ENCODE measurements at places on chromosomes 5 and 9.

- no peak for DNase-seq
These were observed 174.6 kb upstream of the SPEF2 start for GRCh38 chr5:35442885-35443639.

DNA sequence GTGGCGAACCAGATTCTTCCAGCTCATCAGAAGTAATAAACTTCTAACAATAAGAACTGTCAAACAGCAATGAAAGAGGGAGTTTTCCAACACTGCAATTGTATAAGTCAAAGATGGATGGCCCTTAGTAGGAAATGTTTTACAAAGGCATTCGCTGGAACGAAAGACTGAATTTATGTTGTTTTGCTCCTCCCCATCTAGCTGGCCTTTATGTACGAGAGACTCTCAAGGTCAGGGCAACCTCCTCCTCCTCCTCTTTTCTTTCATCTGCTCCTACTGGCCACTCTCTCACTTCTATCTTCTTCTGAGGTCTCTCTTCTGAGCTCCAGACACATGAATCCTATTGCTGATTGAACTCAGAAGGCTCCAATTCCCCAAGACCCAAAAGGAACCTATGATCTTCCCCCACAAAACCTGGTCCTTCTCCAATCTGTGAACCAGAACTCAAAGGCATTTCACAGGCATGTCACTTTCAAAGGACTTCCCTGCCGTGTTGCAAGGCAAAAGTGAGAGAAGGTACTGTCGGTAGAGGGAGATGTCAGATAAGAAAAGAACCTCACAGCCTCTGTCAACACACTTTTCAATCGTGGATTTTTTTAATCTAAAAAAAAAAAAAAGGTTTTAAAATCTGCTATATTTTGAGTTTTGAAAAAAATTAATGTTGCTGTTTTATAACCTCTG lies 28.5 kb upstream of the PUM3 start:
- DNase-seq, result peak; percentile 49

- no peak for DNase-seq
These were observed 74.5 kb upstream of the CTSL start for GRCh38 chr9:87651431-87651830.

DNA sequence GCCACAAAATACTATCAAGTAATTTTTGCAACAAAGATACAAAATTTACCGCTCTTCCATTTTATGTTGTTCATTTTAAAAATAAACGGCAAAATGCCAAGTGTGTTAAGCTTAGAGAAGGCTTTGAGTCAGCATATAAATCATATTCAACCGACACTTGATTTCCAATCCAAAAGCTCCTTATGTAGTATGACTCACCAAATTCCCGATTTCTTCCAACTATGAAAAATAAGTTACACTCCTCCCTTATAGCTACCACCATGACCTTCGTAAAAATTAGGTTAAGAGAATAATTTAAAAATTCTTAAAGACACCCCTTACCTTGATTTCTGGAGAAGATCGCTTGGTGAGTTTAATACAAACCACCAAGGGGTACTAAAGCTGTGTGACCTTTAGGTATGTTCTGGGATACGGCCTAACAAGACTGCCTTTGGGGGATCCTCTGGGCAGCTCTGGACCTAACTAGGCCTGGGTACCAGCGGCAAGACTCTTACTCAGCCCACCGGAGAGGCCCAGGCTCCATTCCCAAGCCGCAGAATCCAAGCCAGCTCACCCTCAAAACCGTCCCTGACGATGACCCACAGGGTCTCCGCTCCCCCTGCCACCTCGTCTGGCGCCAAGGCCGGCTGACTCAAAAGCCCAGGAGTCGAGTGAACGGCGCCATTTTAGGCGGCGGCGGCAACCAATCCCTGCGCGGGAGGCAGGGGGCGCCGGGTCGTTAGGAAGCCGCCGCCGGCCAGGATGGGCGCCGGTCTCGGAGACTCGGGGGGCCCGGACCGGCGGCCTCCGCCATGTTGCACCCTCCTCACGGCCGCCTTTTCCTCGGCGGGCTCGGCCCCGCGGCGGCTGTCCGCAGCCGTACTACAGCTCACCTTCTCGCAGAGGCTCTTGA lies 739 bp downstream of the PPP2CA start:
- DNase-seq, result peak; percentile 62

DNA sequence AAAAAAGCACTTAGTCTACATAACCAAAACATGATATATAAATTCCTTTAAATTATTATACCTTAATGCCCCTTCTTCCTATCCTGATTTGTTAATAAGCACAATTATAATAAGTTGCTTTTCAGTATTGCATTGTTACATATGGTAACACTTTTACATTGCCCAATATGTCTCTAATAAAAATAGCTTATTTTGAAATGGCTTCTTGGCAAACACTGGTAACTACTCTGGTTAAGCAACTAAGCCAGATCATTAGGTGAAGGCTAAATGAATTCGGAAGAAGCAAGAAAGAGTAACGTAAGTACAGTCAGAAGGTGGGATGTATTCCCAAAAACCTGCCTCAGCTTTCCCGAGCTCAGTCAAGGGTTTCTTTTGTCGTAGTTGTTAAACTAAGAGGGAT lies 85.3 kb downstream of the TTC39B start:
- DNase-seq, result no peak

DNA sequence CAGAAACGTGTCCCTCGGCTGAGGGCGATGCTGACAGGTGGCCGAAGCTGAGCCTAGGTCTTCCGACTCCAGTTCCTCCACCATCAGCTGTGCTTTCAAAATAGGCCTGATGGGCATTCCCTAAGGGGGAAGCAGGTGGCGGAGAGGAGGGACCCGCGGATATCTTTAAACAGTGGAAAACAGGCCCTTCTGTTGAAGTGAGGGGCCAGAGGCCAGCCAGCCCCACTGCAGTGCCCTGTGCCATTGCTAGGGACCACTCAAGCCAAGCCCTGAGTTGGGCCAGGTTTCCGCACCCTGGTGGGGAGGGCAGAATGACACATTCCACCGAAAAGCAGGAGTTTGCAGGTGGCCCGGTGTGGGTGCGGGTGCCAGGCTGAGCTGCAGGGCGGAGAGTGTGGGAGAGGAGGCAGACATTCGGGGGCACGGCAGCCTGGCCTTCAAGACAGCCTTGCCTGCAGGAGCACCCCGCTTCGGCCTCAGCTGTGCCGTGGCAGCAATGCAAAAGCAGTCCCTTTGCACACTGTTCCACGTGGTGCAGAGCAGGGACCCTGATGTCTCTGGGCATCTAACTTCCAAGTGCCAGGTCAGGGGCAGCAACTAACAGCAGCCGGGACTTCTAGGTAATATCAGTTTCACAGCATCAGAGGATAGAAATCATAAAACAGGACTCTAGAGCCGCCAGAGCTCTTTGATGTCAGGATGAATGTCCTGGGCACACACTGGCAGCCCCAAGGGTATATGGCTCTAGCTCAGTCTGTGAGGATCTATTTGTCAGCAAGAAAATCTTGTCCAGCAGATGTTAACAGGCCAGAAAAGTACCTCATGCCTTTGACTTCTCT lies 17.2 kb downstream of the HNRNPH1 start:
- DNase-seq, result no peak

GRCh38 chr9:101995231-101995630 lies 256.8 kb upstream of the GRIN3A start:
- DNase-seq, result no peak

DNA sequence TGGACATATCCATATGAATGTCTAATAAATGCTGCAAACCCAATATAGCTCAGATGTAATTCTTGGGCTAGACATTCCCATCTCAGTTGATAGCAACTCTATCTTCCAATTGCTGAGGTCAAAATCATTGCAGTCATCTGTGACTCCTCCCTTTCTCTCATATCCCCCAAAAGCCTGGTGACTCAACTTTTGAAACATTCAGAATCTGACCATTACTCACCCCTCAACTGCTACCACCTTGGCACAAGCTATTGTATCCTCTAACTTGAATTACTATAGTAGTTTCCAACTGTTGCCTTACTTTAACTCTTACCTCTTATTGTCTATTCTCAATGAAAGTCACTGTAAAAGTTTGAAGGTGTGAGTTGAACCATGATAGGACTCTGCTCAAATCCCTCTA lies 600.1 kb upstream of the RGMB start:
- DNase-seq, result no peak

- DNase-seq, result peak; percentile 33
These were observed 789 bp downstream of the SEMA6A start for GRCh38 chr5:116573702-116574366.

GRCh38 chr9:73348471-73348870 lies 196.8 kb downstream of the ANXA1 start:
- DNase-seq, result no peak

DNA sequence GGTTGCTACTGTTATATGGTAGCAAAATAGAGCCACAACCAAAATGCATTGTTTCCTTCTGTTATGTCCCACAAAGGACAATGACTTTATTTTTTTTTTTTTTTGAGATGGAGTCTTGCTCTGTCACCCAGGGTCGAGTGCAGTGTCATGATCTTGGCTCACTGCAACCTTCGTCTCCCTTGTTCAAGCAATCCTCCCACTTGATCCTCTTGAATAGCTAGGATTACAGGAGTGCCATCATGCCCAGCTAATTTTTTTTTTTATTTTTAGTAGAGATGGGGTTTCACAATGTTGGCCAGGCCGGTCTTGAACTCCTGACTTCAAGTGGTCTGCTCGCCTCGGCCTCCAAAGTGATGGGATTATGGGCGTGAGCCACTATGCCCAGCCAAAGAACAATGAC lies 527.7 kb upstream of the SGCD start:
- DNase-seq, result no peak

DNA sequence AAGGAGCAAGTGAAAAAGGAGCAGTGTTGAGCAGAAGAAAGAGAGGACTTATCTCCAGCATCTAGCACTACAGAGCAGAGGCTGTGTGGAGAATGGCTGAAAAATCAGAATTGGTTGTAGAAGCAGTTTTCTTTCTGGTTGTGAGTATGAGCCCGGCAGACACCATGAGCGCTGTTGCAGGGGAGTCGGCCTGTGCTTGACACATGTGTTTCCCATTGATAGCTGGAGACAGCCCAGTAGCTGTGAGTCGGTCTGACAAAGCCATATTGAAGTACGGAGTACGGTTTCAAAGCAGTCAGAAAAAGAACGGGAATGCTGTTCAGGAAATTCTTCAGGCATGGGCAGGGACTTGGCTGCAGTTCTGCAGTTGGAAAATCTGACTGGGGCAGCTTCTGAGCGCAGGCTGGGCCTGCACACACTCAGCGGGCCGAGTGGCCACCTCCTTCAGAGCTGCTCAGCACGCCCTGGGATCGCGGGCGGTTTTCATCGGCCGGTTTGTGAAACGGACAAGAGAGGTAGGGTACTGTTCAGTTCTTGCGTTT lies at the start of gene SGCD:
TSS of gene SGCD (plus strand) at position 447 of the 542 bp plus-strand sequence.
- DNase-seq, result no peak

GRCh38 chr9:90331826-90332575 lies 310.6 kb downstream of the DIRAS2 start:
- DNase-seq, result no peak

DNA sequence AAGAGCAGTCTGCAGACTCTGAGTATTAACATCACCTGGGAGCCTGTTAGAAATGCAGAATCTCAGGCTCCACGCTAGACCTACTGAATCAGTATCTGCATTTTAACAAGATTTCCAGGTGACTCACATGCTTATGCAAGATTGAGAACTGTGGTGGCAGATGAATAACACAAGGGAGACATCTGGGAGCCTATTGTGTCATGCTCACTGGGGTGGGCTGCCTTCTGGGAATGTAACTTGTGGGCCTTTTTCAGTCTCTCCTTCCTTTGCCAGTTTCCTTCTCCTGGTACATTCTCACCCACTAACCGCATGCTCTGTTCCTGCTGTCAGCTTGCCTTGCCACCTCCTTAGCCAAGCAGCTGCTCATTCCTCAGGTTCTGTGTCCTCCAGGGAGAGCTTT lies 176.6 kb upstream of the C9orf72 start:
- DNase-seq, result no peak

GRCh38 chr9:87944682-87945081 lies 26.9 kb downstream of the SPATA31C1 start:
- no peak for DNase-seq

DNA sequence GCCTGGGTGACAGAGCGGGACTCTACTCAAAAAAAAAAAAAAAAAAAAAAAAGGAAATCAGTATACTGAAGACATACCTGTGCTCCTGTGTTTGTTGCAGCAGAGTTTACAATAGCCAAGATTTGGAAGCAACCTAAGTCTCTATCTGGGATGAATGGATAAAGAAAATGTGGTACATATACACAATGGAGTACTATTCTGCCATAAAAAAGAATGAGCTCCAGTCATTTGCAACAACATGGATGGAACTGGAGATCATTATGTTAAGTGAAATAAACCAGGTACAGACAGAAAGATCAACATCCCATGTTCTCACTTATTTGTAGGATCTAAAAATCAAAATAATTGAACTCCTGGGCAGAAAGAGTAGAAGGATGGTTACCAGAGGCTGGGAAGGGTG lies 22.9 kb downstream of the ADAM19 start:
- DNase-seq, result no peak

DNA sequence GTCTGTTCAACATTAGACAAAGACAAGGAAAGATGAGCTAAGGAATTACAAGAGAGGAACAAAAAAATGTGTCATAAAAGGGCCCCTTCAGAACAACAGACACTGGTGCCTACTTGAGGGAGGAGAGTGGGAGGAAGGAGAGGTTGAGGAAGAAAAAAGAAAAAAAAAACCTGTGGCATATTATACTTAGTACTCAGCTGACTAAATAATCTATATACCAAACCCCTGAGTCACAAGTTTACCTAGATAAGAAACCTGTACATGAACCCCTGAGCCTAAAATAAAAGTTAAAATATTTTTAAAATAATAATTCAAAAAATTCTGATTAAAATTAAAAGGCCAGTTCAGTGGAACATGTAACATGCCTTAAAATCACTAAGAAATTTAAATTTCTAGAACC lies 107.3 kb downstream of the MTREX start:
- DNase-seq, result no peak

DNA sequence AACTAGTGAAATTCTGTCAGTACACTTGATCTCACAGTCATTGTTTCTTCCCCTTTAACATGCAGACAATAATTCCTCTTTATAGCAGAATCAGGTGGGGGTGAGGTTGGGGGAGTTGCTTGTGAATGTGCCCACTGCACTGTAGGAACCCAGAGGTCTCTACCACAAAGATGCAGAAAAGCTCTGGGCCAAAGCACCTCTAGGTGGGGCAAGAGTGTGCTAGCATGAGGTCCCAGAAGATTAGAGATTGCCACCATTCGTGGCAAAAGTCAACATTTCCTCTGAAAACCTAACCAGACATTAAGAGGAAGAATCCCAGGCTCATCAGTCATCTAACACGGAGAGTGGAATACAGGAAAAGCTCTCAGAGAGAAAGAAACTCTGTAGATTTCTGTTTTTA lies 74.5 kb downstream of the PTCD2 start:
- no peak for DNase-seq

DNA sequence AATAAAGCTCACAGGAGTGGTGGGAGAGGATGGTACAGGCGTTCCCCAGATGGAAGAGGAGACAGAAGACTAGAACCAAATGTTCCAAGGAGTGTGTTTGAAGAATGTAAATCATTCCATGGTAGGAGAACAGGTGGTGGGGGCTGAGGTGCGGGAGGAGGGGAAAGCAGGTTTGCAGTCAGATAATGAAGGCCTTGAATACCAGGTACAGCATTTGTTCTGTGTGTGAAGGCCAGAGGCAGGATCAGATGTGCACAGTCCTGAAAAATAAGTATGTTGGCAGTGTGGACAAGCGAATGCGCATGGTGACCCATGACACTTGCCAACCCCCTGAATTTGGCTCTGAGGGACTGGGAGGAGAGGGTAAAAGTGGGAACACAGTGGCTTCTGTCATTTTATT lies 59.9 kb upstream of the ALDH1B1 start:
- no peak for DNase-seq

- no peak for DNase-seq
These were observed 31.1 kb downstream of the DYNC2I2 start for GRCh38 chr9:128625391-128626146.

Measured in SW480 (cell line).